RPMI8226 (cell line): ENCODE measurements at places on chromosomes 6 and 20.

- DNase-seq, result no peak
Observed at GRCh38 chr6:127263481-127263880, 3.2 kb upstream of the RNF146 start.

DNA sequence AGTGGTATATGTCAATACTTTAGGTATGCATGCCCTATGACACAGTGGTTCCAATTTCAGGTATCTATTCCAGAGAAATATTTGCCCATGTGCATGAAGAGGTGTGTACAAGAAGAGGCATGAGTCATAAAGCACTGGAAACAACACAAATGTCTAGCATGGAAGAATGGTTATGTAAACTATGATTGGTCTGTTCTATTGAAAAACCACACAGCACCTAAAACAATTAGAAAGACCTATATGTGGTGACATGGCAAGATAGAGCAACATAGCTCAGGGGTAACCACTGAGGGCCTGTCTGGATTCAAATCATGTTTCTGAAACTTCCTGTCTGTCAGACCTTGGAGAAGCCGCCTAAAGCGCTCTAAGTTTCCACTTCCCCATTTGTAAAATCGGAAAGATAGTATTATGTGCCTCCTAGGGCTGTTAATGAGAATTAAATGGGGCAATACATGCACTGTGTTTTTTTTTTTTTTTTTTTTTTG, 76.0 kb upstream of the SHLD1 start:
- DNase-seq, result peak; percentile 39

DNA sequence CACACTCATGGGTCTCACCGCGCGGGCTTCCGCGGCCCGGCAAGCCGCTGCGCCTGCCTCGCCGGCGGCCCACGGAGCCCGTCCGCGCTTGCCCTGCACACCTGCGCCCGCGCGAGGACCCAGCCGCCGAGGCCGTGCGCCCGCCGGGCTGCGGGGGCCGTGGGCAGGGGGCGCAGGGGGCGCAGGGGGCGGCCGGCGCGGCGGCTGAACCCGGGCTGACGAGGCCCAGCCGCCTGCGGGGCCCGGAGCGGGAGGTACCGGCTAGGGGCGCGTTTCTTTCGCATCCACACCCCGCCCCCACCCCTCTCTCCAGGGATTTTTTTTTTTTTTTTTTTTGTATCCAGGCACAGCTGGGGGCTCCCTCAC, 43.8 kb upstream of the OSTM1 start:
- no peak for DNase-seq

DNA sequence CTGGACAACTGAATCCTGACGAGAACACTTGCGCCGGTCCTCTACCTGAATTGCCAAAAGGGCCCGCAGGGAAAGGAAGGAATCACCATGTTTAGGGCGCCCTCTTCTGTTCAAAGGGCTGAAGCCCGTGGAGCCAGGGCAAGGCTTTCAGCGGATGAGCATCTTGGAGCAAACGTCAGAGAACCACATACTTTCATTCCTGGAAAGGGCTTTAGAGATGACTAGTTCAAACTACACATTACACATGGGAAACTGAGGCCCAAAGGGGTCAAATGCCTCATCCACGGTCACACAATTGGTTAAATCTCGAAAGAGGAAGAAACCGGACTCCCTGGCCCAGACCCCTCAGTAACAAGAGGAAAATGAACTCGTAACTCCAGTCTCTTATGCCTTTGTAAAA, 11.5 kb upstream of the ZNF133 start:
- DNase-seq, result peak; percentile 81

DNA sequence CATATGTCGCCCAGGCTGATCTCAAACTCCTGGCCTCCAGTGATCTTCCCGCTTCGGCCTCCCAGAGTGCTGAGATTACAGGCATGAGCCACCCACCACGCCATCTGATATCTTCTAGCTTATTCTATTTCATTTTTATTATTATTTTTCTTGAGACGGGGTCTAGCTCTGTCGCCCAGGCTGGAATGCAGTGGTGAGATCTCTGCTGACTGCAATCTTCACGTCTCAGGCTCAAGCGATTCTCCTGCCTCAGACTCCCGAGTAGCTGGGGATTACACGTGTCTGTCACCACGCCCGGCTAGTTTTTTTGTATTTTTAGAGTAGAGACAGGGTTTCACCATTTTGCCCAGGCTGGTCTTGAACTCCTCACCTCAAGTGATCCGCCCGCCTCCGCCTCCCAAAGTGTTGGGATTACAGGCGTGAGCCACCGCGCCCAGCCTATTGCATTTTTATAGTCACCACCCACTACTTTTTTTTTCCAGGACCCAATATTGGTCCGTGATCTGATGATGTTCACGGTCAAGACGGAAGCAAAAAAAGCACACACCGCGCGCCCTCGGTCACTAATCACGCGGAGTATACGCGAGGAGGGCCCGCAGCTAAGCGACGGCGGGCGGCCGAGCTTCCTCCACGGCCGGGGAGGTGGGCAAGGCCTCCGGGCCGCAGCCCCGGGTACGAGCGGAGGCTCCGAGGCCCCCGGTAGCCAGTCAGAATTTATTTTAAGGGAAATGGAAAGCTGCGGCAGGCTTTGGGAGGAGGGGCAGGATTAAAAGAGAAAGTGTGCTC, 1.1 kb upstream of the LSM14B start:
- no peak for DNase-seq

- DNase-seq, result no peak
Observed at GRCh38 chr6:153872946-153873345, 166.1 kb upstream of the OPRM1 start.

DNA sequence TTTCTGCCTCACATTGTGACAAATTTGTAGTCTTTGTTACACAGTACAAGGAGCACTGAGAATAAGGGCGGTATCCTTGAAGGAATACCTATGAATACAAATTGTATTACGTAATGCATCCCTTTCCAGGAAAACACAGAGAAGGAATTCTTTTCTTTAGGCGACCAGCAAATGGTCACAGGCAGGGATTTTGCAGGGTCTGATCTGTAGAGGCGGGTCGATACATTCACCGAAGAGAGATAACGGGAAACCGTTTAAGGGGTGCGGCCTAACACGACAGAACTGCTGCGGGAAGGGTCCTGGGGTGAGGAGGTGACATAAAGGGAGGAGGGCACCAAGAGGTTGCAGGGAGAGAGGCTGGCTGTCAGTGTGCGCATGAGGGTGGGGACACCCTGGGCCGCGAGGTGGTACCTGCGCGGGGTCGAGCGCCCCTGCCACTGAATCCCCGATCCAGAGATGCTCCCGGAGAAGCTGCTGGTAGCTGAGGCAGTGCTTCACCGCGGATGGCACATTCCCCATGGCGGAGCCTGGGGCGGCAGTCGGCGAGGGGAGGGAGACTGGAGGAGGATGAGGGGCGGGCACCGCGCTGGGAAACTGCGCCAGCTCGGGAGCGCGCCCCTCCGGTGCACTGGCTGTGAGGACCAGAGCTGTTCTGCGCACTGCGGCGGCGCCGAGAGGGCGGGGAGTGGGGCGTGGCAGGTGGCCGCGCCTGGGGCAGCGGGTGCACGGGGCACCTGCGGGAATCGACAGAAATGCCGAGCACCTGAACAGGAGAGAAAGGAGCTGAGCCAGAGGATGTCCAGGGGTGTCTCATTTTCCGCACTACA, at the start of gene HMGCLL1:
HMGCLL1 (minus strand) TSS at position 656 of the 827 bp plus-strand sequence; CDS start at position 519, 137 bp downstream.
- no peak for DNase-seq

DNA sequence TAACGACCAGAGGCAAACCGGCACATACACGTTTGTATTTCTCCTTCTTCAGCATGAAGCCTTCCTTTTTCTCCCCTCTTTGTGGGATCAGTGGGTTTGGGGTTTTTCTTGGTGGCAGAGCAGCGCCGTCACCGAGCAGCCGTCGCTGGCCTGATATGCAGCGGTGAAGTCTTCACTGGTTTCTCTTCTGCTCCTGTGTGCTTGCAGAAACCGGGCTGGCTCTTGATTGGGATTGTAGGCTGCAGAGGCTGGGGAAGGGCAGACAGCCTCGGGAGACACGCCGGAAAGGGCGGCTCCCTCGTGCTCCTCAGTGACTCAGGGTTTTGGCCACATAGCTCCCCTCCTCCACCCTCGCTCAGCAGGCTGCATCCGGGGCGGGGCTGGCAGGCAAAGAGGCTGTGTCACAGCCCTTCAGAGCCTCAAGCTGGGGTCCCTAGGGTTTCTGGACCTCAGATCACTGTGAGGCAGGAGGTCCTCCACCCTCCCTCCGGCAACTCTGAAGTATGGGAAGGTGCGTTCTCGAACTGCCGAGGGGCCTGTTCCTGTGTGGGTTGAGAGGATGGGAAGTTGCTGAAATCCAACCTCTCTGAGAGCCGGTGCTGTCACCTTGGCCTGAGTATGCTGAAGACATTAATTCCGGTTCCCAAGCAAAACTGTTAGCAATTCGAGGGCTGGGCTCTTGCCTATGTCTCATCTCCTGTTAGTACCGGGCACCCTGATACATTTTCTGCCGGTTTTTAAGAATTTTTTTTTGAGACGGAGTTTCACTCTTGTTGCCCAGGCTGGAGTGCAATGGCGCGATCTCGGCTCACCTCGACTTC, 24.2 kb downstream of the NQO2 start:
- DNase-seq, result peak; percentile 99

DNA sequence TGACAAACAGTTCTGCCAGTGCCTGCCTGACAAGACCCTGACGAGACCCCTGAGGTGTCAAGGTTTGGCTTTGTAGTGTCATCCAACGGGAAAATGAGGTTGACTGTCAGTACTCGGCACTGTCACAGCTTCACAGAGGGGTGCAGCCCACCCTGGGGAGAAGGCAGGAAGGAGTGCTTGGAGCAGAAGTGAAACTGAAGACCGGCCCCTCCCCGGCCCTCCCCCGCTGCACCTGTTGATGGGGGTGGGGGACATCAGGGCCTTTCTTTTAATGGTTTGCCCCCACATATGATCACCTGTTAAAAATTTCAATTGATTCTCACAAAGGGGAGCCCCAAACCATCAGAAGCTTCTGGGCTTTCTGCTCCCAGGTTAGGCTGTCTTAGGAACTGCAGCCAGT, 6.8 kb downstream of the PMEPA1 start:
- DNase-seq, result peak; percentile 20

- DNase-seq, result no peak
Observed at GRCh38 chr6:31357886-31358285, 907 bp upstream of the HLA-B start.

GRCh38 chr6:41716516-41717391, 18.7 kb downstream of the TFEB start:
- DNase-seq, result peak; percentile 32

- DNase-seq, result peak; percentile 31
Observed at GRCh38 chr6:2695454-2696095, 55.1 kb downstream of the MYLK4 start.

DNA sequence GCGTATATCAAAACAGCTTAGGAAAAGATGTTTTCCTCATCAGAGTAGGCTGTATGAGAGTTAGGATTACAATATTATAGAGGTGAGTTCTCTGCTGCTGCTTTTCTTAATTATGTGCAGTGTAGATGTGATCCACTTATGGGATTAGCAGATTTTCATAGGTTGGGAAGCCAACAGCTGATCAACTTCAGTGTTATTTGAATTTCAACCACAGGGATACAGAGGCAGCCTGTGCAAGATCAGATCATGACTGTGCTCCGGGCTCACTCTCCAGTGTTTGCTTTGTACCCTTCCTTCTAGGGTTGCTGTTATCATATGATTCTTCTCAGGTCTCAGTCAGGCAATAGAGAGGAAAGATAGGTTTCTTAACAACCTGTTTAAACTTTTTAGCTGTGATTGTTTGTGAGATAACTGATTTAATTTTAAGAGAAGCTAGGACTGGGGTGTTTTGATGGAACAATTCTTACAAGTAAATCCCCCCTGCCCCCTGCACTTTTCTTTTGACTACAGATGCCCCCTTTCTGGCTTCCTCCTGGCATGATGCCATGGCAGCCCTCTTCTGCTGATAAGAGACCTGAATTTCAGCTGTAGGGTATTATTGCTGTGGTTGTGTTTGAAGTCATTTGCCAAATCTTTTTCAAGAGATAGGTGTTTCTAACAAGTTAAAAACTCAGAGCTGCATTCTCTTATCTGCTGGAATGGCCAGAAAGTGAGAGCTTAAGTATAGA, 8.5 kb downstream of the RNF8 start:
- no peak for DNase-seq

DNA sequence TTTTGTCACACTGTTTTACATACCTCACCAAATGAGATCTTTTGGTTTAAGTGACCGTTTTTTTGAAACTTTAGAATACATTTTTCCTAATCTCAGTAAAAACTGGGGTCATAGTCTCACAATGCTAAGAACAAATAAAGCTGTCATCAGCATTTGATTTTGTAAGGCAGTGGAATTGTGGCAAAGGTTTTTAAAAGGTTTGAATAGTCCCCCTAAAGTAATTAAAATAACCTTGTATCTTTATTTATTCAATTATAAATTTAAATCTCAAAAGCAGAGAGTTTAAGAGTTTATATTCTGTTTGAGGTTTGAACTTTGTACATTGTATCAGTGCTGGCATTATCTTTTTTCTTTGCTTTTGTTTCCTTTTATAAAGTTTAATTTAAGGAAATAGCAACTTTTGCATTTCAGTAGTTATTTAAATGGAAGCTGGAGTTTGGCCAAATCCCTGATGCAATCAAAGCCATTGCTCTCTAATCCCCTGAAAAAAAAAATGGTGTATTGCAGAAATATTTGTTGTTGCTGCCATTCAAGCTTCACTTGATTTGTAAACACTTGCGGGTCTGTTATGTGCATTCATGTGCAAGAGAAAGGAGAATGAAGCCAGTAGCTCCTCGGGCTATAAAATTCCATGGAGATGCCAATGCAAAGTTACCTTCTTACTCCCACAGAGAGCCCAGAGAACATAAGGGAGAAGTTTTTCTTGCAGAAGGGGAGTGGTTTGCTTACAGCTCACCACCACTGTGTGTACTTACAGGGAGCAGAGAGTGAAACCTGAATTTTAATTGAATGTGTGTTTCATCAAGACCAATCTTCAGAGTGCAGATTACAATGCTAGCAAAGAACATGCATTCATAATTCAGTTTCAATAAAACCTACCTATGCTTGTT, 391.8 kb downstream of the ARHGAP18 start:
- no peak for DNase-seq

- DNase-seq, result no peak
Observed at GRCh38 chr6:89992818-89993217, 98.5 kb downstream of the GJA10 start.

DNA sequence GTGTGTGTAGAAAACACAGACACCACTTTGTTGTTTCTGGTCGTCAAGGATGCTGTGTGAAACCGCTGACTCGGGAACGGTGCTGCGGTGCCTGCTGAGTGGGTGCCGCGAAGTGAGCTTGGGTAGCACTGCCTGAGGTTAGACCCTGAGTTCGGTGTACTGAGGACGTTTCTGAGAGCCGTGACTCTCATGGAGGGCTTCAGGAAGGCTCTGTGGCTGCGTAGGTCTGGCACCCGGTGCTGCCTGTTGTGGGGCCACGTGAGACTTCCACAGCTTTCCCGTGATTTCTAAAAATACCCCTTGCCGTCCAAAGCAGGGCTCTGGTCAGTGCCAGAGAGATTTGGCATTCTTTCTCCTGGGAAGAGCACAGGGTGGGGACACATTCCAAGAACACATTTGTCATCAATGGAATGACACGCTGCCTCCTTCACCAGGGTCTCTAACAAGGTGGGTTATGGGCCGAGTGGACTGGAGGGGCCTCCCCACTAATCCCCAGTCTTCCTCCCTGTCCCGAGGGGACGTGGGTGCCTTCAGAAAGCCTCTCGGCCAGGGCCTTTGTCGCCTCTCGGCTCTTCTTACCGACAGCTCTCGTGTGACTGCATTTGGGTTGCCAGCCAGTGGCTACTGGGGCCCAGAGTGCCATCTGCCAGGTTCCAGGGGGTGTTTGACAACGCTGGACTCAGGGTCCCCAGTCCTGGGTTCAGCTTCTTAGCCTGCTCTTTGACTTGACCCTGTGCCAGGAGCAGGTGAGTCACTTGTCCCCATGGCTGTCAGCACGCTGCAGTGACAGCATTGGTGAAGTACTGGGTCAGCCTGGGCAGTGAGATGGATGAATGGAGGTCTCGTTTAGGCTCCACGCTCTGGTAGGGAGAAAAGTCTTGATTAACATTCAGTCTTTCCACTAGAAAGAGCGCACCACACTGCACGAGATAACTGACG, 62.2 kb downstream of the SYNJ2 start:
- DNase-seq, result no peak
